ENCODE measurements at places on chromosomes 13 and 19.
A peak's percentile ranks its signal among the peaks of the same experiment; 100 is the strongest.

DNA sequence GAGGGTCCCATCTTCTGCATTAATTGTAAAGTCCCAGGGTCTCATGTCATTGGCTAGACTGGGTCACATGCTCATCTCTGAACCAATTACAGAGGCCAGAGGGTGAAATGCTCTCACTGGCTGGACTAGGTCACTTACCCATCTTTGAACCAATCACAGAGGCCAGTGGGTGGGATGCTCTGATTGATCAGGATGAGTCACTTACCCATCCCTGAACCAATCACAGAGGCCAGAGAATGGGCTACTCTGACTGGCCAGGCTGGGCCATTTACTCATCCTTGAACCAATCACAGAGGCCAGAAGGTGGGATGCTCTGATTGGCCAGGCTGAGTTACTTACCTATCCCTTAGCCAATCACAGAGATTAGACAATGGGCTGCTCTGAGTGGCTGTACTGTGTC, 5.3 kb downstream of the MISP start:
- peak; percentile 10 for DNase-seq

DNA sequence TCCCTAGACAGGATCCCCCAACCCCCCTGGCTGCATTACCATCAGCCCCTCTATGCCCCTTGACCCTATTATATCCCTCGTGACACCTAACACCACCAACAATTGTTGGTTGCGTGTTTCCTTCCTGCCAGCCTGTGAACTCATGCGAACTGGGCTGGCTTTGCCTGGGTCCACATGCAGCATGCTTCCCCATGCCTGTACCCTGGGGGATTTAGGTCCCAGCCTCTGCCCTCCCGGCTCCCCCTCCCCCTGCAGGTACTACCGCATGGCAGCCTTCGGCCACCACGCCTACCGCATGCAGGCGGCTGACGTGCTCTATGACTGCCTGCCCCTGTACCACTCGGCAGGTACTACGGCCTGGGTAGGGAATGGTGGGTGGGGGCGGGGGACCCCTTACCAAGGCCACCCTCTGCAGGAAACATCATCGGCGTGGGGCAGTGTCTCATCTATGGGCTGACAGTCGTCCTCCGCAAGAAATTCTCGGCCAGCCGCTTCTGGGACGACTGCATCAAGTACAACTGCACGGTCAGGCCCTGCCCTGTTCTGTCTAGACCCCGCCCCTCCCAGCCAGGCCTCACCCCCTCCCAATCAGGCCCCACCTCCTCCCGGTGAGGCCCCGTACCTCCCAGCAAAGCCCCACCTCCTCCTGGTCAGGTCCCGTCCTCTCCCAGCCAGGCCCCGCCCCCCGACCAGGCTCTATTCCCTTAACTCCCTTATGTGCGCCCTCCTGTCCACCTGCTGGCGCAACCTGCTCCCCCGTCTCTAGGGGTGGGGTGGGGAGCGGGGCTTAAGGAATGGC, 18.5 kb downstream of the SLC27A1 start:
- DNase-seq: peak; percentile 89

DNA sequence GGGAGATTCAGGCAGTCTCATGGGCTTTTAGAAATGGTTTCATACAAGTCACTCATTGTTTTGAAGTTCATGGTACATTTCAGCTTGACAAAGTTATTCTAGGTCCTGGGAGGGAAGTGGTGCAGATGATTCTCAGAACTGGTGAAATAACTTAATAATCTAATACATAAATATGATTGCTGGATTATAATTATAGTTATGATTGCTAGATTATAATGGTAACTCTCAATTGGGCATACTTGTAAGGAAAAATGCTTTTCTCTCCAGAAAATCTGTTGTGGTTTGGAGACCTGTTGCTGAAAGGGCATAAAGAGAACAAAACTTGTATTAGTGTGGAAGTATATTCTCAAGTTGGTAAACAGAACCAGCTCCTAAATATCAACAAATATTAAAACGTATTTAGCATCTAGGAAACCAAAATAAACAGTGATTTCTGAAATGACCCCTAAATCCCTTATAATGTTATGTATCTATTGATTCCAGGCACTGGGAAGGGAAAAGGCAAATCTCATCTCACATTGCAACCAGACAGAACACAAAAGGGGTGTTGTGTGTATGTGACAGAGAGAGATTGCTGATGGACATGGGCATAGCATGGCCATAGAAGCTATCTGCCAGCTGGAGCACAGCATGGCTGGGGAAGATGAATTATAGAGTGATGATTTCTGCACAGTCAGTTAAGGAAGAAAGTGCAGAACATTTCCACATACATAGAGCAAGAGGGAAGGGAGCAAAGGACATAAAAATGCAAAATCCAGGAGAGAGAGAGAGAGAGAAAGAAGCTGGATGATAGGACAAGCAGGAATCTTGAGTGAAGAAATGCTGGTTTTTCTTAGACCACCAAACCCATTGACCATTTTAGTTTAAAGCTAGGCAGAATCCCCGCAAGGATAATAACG, 87.1 kb upstream of the FRY start:
- DNase-seq: no peak

- DNase-seq: peak; percentile 6
Measured at GRCh38 chr19:14440049-14440448, 6.9 kb downstream of the PKN1 start.

- no peak for DNase-seq
Measured at GRCh38 chr19:23093832-23094231, 23.0 kb upstream of the ZNF730 start.

DNA sequence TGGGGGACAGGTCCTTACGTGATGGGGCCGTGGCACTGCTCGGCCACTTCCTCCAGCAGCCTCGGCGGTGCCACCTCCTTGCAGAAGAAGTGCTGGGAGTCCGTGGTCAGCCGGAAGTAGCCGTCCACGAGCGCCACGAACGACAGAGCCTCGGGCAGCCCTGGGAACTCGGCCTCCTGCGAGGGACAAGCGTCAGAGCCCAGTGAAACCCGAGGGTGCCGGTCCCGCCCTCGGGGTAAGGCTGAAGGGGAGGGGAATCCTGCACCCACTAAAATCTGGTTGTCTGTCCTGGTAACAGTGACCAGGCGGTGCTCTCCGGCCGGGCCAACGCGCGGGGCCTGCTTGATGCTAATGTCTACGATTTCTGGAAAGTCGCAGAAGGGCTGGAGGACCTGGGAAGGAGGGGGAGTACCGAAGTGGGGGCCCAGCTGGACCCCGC, 6.4 kb downstream of the JAK3 start:
- DNase-seq: no peak

DNA sequence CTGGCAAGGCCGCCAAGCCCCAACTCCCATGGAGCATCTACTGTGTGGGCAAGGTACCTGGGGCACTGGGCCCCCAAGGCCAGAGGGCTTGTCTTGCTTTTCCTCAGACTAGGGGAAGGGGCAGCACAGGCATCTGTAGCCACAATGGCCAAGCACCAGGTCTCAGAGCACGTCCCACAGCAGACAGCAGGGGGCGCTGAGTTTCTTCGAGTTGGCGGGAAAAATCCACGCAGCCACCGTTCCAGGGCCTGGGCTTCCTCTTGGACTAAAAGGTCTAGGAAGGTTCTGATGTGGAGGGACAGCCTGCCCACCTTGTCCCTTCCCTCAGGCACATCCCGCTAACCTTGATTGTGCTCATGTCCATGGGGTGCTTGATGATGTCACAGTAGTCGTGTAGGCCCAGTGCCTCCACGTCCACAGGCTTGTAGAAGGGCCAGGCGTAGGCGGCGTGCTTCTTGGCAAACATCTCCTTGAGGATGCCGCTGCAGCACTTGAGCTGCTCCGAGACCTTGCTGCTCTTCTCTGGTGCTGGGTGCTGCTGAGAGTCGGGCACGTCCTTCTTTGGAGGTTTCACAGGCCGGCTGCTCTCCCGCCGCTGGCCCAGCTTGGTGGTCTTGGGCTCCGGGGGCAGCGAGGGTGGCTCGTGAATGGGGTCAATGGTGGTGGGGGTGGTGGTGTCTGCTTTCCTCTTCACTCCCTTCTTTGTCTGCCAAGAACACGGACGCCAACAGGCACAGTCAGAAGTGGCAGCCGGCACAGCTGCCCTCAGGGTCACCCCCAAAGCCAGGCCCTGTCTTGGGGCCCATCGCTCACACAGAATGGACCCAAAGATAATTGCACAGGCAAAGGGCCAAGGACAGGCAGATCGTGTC, 32.0 kb upstream of the EPHX3 start:
- DNase-seq: peak; percentile 54

DNA sequence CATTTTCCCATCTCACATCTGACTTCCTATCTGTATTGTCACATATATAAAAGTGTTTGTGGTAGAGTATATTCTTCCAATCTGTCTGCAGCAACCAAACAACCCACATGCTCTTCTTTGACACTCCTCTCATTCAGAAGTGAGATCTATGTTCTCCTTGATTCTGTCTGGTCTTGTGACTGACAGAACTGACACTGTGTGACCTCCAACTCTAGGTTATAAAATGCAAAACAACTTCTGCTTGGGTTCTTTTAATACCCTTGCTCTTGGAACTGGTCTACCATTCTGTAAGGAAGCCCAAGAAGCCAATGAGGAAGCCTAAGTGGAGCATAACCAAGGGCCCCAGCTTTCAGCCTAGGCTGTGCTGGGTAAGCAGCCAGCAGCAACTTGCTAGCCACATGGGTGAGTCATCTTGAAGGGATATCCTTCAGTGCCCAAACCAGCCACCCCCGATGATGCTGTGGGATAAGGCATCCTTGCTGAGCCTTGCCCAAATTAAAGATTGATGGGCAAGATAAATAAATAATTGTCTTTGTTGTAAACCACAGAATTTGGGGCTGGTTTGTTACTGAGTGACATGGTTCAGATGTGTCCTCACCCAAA, 18.4 kb upstream of the ITM2B start:
- DNase-seq: no peak

DNA sequence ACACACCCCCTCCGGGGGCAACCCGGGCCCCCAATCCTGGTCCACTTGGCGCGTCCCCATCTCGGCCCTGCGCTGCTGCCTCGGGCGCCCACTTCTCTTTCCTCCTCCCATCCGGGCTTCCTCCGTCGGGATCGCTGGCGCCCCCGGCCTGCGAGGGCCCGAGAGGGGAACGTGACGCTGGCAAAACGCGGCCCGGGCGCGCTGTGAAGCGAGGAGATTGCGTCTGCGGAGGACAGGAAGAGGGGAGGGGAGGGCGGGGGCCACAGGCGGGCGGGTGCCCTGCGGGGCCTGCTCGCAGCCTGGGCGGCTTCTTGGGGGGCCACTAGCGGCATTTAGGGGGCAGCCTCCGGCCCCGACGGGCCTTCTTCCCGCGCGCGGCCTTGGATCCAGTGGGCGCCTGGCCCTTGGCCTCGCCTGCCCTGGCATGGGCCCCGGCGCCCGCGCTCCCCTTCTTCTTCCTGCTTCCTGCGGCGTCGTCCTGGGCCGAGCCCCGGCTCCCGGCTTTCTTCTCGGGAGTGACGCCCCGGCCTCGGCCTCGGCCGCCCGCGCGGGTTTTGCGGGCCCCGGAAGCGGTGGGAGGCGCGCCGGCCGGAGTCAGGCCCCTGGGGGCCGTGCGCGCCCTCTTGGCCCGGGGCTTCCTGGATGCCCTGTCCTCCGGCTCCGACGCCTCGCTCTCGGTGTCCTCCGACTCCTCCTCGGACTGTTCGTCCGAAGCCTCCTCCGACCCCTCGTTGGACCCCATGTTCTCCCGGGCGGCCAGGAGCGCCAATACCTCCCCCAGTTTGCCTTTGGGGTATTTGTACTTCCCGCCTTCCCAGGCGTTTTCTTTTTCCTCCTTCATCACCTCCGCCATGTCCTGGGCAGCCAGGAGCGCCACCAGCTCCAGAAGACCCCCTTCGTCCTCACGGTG, 2.2 kb downstream of the PNMA8B start:
- no peak for DNase-seq

- DNase-seq: peak; percentile 98
Measured at GRCh38 chr19:40797963-40798682, 868 bp upstream of the EGLN2 start.

GRCh38 chr13:46963904-46964303, 67.1 kb upstream of the HTR2A start:
- DNase-seq: no peak

DNA sequence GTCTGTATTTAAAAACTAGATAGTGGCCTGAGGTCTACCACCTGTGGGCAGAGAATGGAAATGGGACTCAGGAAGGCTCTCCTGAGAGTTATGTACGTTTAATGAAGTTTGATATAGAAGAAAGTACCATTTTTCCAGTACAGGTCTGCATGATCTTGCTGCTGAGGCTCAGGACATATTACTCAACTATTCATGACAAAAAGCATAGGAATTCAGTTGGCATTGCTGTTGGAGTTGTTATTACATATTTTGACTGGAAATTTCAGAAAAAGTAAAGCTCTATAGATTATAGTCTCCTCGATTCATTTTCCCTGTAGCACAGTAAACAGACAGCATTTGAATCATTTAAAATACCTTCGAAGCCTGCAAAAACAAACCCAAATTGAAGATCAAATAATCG, 469.8 kb downstream of the DCT start:
- no peak for DNase-seq

DNA sequence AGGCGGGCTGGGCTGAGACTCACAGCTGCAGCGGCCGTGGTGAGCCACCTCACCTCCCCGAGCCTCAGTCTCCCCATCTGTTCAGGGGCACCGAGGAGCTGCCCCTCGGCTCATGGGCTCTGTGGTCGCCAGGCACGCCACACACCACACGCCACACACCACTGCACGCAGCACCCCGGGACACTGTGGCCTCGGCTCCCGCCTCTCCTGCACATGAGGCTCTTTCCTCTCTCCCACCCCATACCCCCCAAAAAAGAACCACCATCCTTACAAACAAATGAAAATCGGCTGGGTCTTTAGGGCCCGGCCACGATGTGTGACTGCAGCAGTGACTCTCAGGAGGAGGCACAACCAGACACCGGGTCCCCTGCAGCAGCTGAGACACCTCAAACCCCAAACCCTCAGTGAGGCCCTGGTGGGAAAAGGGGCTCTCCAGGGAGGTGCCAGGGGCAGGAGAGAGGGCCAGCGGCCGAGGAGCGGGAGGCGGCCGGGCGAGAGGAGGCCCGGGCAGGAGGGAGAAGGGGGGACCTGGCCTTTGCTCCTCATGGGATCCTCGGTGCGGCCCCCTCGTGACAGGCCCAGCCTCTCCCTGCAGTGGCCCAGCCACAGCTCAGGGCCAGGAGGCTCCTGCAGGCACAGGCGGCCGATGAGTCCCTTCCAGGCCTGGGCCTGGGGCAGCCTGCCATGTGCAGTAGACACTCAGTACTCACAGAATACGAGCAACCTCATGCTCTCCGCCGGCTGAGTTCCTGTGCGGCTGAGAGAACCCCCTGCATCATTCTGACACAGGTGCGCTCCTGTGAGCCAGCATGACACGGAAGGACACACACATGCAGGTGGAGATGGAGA, 66.3 kb downstream of the RASA3 start:
- no peak for DNase-seq

- DNase-seq: no peak
Measured at GRCh38 chr13:59176775-59177174, 987.0 kb downstream of the DIAPH3 start.

- no peak for DNase-seq
Measured at GRCh38 chr19:51111606-51112005, 3.4 kb upstream of the CTU1 start.

GRCh38 chr13:27391471-27391870, 32.9 kb upstream of the GTF3A start:
- no peak for DNase-seq

All from trophoblast cell (in vitro differentiated cells and primary cell).